GM13976 (cell line): ENCODE measurements at places on chromosomes 12 and 14.

DNA sequence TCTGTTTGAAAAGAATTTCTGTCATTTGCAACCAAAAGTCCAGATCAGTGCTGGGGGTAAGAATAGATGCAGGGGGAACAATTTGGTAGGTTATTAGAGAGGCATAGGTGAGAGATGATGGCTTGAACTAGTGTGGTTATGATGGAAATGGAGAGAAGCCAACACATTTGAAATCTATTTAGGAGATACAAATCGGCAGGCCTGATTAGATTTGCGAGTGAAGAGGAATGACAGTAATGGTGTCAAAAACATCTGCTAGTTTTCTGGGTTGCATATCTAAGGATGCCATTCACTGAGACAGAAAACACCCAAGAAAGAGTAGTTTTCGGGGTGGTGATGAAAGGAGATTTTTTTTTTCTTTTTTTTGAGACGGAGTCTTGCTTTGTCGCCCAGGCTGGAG, 138.1 kb downstream of the LMNTD1 start:
- DNase-seq: no peak

DNA sequence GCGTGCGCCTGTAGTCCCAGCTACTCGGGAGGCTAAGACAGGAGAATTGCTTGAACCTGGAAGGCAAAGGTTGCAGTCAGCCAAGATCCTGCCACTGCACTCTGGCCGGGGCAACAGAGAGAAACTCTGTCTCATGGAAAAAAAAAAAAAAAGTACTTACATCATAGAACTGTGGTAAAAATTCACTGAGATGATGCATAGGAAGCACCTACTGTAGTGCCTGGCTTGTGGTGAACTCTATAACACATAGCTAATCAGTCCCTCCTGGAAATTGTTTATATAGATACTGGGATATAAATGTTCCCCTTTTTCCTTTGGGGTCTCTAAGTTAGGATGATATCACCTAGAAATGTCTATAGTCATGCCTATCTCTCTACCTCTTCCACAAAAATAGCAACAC, 89.7 kb upstream of the CPM start:
- DNase-seq: no peak

DNA sequence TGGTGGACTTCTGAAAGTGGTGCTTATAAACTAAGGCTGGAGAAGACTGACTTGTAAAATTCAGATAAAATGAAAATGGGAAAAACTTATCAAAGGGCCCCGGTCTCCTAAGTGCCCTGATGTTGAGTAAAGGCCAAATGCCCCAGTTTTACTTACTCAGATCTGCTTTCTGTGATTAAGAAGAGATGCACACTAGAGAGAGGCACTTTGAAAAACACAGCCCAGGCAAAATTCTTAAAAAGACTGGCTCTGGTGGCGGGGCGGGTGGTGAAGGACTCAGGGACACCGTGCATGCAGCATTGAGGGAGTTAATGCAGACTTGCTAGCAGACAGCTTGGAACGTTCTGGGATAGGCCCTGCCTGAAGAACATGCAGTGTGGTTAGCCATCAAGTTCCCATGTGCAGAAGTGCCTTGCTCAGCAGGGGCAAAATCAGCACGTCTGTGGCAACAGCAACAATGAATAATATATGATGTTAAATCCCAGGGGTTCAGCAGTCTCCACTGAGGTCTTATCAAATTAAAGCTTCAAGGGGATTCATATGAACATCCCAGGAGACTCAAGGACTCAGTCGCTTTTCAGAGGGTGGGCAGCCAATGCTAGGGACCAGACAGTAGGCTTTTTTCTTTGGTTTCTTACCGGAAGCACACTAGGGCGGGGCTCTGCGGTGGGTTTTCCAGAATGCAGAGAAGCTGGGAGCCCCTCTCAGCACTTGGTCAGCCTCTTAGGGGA, 105.0 kb downstream of the DAD1 start:
- no peak for DNase-seq

- no peak for DNase-seq
Observed at GRCh38 chr14:68408680-68409079, 384.2 kb downstream of the ZFP36L1 start.

- DNase-seq: no peak
Observed at GRCh38 chr14:78157494-78158437, 12.4 kb upstream of the NRXN3 start.

GRCh38 chr14:91048676-91049075, 11.8 kb downstream of the RPS6KA5 start:
- no peak for DNase-seq

DNA sequence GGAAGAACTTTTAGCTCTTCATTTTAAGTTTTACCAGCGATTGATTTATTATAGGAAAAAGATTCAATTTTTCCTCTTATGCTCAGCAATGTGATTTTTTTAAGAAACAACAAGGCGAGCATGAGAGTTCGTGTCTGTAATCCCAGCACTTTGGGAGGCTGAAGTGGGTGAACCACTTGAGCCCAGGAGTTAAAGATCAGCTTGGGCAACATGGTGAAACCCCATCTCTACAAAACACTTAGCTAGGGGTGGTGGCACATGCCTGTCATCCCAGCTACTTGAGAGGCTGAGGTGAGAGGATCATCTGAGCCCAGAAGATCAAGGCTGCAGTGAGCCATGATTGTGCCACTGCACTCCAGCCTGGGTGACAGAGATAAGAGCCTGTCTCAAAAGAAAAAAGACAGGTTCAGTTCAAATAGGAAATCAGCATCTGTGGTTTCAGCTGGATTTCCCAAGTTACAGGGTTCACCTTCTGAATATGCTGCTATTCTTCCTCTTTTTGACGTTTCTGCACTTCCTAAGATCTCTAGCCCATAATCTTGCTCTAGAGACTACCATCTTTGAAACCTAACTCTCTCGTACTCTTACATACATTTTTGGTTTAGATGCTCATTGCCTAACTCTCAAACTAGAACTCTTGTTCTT, 274.7 kb downstream of the SEC23A start:
- no peak for DNase-seq

- DNase-seq: peak; percentile 74
Observed at GRCh38 chr12:1800401-1801302, 19.7 kb upstream of the LRTM2 start.

GRCh38 chr14:79551523-79551922, 659.8 kb downstream of the DIO2 start:
- no peak for DNase-seq

DNA sequence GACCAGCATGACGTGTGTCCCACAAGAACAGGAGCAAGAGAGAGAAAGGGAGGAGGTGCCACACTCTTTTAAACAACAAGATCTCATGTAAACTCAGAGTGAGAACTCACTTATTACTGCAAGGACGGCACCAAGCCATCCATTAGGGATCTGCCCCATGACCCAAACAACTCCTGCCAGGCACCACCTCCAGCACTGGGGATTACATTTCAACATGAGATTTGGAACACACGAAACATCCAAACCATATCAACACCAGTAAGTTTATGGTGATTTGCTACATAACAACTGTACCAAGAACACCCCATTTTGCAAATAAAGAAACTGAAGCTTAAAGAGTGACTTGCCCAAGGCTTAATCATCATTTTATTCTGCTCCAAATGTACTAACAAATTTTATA, 23.7 kb upstream of the OR6J1 start:
- DNase-seq: no peak

DNA sequence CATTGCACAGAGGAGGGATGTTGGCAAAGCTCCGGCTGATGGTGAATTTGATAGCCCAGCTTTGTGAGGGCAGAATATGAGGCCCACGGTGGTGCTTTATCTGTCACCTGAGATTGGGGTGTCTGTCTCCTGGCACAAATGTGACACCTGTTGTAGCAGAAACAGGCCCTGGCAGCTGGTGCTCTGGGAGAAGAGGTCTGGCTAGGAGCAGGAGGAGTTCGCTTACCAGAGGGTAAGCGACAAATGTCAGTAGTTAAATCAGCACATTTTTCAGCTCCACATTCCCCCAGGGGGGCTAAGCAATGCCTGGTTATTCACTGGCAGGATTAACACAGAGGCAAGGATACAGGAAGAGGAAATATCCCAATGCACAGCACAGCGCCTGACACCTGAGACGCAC, 71.1 kb downstream of the B4GALNT3 start:
- no peak for DNase-seq

- DNase-seq: no peak
Observed at GRCh38 chr12:65217086-65217485, 47.7 kb downstream of the LEMD3 start.
